ENCODE measurements at places on chromosomes 12 and 14.

DNA sequence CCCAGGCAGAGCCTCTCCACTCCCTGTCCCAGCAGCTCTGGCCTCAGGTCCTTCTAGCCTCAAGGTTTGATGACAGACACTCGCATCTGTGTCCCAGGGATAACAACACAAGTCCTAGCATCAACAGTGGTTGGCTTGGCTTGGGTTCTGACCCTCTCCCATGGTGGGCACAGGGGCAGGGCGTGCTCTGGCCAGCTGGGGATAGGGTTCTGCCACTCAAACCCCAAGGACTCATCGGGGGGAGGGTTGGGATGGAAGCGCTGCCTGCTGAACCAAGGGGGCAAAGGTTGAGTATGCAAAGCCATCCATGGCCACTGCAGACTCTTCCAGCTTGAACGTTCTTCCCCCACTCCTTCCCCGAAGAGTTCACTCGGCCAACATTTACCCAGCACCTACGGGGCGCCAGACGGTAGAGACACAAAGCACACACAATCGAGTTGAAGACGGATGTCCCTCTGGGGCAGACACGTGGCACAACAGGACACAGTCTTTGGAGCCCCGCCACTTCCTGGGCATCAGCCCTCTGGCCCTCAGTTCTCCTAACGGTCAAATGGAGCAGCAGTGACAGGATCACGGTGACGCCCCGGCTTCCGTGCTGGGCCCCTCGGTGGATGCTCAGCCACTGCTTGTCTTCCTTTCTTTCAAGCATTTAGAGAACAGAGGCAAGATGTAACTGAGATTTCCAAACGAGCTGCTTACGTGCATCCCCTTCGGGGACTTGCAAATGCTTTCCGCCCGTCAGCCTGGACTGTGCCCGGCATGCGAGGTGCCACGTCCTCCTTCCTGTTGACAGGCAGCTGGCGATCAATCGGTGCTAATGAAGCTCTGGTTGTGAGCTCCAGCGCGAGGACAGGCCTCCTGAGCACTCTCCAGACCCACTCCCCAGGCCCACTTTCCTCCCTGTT is 42.6 kb downstream of the DLK1 start:
- no peak for ATAC-seq

DNA sequence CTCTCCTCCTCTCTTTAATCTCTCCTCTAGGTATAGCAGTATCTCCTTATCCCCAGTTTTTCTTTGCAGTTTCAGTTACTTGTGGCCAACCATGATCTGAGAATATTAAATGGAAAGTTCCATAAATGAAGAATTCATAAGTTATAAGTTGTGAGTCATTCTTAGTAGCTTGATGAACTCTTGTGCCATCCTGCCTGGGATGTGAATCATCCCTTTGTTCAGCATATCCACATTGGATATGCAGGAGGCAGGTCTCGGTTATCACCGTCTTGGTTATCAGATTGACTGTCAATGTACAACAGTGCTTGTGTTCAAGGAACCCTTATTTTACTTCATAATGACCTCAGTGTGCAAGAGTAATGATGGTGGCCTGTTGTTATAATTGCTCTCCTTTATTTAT is 134.0 kb downstream of the TMEM117 start:
- no peak for ATAC-seq

GRCh38 chr14:70886421-70887206 is 20.6 kb upstream of the PCNX1 start:
- ATAC-seq = no peak

GRCh38 chr12:104222976-104223375 is 7.4 kb downstream of the TXNRD1 start:
- ATAC-seq = no peak

GRCh38 chr14:85075694-85076476 is 454.1 kb upstream of the FLRT2 start:
- no peak for ATAC-seq

DNA sequence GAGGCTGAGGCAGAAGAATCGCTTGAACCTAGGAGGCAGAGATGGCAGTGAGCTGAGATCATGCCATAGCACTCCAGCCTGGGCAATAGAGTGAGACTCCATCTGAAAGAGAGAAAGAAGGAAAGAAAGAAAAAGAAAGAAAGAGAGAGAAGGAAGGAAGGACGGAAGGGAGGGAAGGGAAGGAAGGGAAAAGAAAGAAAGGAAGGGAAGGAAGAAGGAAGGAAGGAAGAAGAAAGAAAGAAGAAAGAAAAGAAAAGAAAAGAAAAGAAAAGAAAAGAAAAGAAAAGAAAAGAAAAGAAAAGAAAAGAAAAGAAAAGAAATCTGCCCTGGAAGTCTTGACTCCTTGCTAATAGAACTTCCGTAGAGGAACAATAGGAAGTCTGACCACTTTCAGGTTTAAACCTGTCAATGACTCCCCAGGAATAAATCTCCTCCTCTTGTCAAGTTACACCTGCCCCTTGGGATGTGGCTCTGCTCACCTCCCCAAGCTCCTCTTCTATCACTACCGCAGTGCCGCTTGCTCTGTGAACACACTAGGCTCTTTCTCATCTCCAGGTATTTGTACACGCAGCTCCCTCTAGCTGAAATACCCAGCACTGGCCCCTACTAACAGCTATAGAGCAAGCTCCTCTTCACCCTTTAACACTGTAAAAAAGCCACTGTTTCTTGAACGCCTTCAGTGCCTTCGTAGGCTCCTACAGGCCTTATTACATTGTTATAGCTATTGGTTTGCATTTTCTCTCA is 773.1 kb upstream of the TBX3 start:
- no peak for ATAC-seq

DNA sequence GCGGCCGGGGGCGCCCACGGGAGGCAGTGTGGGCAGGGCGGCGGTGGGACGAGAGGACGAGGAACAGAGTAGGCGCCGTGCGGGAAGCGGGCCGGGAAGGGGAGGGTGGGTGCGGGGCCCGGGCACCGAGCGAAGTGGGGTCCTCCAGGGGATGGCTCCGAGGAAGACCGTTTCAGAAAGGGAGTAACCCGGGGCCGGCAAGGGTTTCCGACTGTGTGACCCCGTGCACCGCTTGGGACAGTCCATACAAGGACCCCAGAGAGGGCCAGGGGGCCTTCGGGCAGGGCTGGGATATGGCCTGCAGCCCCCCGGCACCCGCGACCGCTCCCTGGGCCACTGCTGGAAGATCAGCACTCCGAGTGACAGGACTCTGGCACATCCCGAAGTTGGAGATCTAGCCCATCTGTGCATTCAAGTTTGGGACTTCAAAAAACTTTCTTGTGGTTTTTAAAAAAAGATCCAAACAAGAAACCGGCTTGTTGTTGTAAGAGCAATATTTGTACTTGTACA is 448 bp downstream of the TSPAN9 start:
- peak; percentile 15 for ATAC-seq

DNA sequence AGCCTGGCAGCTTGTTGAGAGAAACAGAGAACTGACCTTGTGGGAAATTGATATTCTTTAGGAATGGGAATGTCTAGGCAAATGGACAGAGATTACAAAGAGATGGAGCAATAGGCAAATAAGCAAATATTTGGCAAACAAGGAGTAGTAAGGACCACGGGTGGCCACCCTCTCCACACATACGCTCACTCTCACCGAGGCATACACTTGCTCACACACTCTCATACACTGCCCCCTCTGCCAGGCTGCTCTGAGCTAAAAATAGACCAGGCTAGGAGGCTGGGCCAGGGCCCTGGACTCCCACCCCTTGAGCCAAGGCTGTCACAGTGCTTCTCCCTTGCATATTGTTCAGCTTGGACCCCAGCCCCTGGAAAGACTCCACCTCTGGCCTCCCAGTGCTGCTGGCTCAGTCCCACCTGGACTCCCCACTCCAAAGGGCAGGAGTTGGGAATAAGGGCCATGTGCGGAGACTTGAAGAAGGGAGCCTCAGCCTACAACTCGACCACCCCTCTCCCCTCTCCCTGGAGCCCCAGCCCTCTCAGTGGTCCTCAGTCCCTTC is 1.1 kb downstream of the PPP1R1A start:
- ATAC-seq = peak; percentile 68

DNA sequence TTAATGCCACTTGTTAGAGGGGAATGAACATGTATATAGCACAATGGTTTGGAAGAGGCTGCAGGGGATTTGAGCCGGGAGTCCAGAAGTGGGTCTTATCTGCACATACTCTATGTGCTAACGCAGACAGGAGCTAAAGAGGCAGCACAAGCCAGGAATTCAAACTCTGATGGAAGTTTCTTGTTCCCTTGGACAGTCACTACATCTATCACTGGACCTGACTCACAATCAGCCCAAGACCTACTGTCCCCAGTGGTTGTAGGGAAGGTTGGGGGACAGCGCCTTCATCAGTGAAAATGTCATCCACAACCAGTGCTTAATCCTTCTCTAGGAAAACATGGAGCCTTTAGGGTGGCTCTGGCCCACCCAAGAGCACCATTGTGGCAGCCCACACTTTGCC is 107.8 kb downstream of the GCH1 start:
- no peak for ATAC-seq

DNA sequence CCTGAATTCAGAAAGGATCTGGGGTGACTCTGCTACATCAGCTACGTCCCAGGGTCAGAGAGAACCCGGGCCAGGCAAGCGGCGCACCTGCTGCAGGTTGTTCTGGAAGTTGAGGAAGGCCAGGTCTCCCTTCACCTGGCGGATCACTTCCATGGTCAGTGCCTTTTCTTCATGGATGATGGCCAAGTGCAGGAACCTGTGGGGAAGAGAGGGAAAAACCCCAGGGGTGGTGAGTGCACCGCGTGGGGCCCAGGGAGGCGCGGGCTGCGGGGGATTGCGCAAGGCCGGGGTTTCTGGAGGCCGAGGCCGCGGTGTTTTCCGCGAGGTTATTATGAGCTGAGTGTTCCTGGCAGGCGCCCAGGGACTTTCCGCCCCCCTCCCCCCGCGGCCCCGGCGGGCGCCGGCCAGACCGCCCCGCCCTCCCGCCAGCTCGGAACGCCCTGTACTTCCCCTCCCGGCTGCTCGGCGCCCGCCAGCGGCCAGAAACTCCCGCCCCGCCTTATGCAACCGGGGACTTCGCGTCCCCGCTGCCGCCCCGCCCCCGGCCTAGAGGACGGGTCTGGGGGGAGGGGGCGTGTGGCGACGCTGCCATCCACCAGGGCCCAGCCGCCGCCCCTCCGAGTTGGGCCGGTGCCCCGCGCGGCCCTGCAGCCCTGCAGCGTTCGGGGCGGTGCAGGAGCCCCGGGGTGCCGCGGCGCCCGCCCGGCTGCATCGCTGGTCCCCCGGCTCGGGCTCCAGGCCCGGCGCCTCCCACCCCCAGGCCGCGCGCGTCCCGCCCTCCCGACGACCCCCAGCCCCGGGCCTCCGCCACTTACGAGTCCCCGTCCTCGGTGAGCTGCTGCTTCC is 723 bp downstream of the NFKBIA start:
- ATAC-seq = peak; percentile 87

DNA sequence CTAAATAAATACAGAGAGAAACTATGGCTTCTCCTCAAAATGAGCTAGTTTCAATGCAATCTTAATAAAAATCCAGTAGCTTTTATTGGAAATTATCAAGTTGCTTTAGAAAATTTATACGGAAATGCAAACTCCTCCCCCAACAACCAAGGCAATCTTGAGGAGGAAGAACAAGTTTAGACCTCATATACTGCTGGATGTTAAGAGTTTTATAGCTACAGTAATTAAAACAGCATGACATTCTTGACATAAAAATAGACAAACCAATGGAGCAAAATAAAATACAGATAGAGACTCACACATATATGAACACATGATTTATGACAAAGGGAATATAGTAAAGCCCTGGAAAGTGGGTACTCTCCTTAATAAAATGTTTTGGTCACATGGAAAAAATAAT is 368.7 kb downstream of the C12orf75 start:
- no peak for ATAC-seq

DNA sequence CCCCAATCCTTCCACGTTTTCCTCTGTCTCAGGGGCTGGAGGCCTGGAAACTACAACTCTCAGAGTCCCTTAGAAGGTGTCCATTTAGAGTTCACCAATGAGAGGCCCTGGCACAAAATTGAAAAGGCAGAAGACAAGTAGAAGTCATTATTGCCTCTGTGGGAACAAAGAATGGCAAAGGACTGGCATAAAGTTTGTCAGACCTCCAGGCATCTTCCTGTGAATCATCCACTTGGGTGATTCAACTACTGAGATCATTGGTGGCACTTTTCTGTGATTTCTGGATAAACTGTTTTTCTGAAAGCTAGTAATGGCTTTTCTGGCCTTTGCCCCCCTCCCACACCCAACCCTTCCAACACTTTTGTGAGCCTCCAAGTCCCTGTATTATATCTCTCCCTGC is 42.6 kb upstream of the C12orf42 start:
- ATAC-seq = no peak

DNA sequence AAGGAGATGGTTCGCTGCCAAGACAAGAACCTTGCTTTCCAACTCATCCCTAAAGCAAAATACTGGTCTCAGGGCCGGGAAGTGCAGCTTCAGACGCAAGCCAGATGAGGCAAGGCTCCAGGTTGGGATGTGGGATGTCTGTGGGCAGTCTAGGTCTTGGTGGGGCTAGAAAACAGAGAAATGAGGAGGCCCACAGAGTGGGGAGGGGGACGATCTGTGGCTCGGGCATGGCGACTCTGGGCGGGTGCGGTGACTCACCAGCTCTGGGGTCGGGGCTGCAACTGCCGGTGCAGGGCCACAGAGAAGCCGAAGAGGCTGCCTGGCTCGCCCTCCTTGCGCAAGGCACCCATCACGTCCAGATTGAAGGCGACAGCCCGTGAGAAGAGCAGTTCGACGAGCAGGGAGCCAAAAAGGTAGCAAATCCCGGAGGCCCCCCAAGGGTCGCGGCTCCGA is 459 bp downstream of the ITGA7 start:
- no peak for ATAC-seq

- ATAC-seq = peak; percentile 54
Observed at GRCh38 chr12:13147688-13148484, 44.4 kb upstream of the GSG1 start.

DNA sequence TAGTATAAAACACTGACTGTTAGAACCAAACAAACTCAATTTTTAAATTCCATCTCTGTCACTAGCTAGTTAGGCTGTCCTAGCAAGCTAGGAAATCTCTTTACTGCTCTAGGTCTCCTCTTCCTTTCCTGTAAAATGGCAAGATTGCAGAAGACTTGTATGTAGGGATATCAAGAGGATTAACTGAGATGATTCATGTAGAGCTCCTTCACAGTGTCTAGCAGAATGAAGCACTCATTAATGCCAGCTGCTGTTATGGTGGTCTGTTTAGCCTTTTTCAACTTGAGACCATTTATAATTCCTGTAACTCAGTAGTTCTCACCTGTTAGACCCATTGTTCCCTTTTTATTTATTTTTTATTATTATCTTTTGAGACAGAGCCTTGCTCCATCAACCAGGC is 67.8 kb upstream of the KCNH3 start:
- ATAC-seq = no peak

- no peak for ATAC-seq
Observed at GRCh38 chr12:117360551-117361346, 677 bp downstream of the NOS1 start.

DNA sequence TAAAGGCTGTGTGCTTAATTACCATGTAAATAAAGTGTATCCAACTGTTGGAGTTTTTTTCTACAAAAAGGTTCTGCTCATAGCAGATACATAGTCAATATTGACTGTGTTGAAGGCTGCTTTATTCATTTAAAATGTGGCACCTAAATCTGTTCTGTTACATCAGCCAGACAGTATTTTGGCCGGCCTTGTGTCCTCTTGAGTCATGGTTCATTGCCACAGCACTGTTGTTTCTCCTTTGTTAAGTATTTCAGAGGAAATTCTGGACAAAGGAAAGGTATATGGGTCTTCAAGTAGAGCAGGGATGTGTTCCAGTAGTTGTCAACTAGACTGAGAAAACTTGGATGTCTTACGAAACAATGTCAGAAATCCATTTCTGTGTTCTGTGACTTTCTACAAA is 95.5 kb downstream of the SLC38A6 start:
- ATAC-seq = no peak

Measured in gastroesophageal sphincter (tissue), 4 donors.